ENCODE measurements at places on chromosomes 4 and X. TPM values are rescaled to one million over a fixed set of nuclear protein-coding genes. Genes with fewer than 3 reads are reported as not detected.

DNA sequence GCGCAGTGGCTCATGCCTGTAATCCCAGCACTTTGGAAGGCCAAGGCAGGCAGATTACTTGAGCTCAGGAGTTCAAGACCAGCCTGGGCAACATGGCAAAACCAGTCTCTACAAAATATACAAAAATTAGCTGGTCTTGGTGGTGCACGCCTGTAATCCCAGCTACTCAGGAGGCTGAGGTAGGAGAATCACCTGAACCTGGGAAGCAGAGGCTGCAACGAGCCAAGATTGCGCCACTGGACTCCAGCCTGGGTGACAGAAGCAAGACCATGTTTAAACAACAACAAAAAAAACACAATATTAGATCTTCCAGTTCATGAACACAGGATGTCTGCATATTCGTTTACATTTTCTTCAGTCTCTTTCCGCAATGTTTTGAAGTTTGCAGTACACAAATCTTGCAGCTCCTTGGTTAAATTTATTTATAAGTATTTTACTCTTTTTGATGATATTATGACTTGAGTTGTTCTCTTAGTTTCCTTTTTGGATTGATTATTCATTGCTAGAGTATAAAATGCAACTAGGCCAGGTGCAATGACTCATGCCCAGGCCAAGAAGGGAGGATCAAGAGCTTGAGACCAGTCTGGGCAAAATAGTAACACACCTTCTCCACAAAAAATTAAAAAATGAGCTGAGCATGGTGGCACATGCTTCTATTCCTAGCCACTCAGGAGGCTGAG, 30.4 kb upstream of the ABCG2 start:
- DNase-seq = no peak

DNA sequence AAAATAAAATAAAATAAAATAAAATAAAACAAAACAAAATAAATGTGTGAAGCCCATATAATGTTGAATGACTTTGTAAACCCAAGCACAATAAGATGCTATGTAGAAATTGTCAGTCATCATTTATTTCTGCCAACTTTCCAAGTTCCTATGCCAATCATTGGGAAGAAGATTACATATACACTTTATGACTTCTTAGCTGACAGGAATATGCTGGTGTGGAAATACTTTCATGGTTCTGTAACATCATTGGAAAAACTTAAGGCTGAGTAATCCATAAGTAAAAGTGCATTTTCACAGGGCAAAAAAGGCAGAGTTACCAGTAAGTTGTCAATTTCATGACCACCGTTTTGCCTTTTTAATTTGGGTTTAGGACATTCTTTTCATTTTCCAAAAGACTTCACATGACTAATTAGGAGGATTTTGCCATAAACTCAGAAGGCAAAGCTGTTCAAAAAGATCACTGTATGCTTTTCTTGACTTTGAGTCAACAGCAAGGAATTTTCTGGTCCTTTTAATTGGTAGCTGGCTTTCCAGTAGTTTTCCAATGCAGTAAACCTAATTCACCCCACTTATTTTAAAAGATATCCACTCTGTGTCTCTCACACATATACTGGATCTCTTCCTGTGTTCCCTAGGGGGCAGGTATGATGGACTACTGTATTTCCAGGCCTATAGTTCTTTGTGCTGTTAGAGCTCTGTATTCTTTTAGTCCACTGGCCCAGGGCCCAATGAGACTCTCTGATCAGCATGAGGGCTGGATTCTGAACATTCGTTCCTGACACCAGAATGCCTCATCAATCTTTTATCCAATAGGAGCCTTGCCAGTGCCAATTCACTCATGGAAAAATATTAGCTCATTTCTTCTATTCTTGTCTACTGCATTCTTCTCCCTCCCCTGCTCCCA, 26.2 kb upstream of the SCRG1 start:
- DNase-seq = no peak

GRCh38 chr4:7060346-7061150, 7.3 kb downstream of the GRPEL1 start:
- DNase-seq = no peak

GRCh38 chr4:2069986-2070385, 10.9 kb downstream of the NAT8L start:
- DNase-seq = no peak

- DNase-seq = peak; percentile 79
Observed at GRCh38 chr4:2281575-2282343, 19.9 kb upstream of the MXD4 start.

GRCh38 chr4:119647558-119647957, 19.0 kb upstream of the PDE5A start:
- no peak for DNase-seq

GRCh38 chr4:123739806-123740205, 343.2 kb downstream of the SPRY1 start:
- no peak for DNase-seq

DNA sequence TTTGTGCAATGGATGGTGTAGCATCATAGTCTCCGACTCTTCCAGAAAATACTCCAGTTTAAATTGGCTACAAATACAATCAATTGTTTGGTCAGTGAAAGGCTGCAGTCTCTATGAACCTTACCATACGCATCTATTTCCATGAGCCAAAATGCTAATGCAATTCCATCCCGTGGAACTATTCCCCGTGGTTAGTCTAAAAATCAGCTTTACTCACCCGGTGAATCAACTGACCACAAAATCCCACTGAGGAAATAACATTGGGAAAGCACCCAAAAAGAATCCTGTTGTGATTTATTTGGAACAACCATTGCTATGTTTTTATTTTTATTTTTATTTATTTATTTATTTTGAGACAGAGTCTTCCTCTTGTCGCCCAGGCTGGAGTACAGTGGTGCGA, 87.1 kb downstream of the DHX15 start:
- no peak for DNase-seq

GRCh38 chrX:119155416-119156035, 27.9 kb upstream of the KIAA1210 start:
- no peak for DNase-seq

- no peak for DNase-seq
Observed at GRCh38 chr4:159240687-159241086, 137.8 kb downstream of the RAPGEF2 start.

DNA sequence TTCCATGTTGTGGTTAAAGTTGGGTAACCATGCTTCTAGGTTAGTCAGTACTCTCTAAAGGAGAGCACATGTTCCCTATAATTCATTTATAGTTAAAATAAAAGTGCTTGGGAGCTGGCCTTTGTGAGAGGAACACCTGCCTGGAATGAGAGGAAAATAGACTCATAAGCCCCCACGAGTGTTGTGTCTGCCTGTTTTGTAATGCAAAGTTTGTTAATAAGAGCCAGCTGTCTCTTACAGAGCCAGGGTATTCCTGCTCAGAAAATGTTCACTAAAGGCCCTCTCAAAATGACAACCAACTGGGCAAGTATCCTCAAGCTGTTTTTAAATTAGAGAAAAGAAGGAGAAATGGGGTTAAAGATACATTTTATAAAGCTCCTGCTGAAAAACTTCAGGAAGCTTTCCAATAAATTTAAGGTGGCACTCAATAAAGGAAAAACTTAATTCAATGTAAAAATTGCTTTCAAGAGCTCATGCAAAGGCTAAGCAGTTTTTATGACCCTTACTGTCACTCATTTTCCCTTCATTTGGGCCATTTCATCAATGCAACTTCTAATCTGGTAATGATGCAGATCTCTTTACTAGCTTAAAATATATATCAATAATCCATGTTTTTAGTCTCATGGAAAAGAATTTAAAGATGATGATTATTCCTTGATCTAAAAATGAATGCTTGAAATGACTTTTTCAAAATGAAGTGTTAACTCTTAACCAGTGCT, 793.6 kb downstream of the STPG2 start:
- no peak for DNase-seq

GRCh38 chr4:16293210-16293838, 67.1 kb upstream of the TAPT1 start:
- no peak for DNase-seq

GRCh38 chr4:87006426-87006675, 71.5 kb downstream of the AFF1 start:
- no peak for DNase-seq

GRCh38 chrX:68897118-68897945, 68.5 kb downstream of the EFNB1 start:
- no peak for DNase-seq

GRCh38 chr4:139764182-139764581, 98.6 kb downstream of the MGST2 start:
- DNase-seq = no peak

GRCh38 chrX:106931831-106932491, 11.8 kb downstream of the CLDN2 start:
- DNase-seq = no peak

GRCh38 chrX:151996347-151996746, 21.9 kb upstream of the GABRE start:
- DNase-seq = no peak

DNA sequence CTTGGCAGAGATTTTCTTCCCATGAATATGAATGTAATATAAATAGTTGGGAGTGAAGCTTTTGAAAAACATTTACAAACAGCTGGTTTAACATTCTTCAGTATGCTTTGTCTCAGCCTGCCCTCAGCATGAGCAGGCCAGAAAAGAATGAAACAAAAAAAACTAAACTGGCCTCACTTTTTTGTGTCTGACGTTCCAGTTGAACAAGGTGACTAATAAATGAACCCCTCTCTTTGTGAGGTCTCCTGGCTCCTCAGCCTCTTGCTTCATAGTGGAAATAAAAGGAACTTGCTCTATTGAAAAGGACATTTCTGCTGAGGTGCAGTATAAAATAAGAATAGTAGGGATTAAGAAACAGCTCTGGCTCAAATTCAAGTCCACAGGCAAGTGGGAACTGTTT, 9.4 kb downstream of the CHST7 start:
- DNase-seq = no peak

DNA sequence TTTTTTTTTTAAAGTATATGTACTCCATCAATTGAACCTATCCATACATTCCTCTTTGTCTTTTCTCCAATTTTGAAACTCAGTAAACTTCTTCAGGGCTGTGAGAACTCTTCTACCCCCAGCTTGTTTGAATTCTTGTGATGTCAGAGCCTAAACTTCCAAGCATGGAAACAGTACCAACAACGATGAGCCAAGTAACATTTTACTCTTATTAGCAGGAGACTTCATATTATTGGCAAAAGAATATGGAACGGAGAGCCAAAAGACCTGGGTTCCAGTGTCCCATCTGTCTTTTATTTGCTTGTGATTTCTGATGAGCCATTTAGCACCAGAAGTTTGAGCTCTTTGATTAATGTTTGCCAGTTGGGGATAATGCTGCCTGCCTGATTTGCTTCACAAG, 5.3 kb downstream of the DIAPH2 start:
- DNase-seq = no peak

DNA sequence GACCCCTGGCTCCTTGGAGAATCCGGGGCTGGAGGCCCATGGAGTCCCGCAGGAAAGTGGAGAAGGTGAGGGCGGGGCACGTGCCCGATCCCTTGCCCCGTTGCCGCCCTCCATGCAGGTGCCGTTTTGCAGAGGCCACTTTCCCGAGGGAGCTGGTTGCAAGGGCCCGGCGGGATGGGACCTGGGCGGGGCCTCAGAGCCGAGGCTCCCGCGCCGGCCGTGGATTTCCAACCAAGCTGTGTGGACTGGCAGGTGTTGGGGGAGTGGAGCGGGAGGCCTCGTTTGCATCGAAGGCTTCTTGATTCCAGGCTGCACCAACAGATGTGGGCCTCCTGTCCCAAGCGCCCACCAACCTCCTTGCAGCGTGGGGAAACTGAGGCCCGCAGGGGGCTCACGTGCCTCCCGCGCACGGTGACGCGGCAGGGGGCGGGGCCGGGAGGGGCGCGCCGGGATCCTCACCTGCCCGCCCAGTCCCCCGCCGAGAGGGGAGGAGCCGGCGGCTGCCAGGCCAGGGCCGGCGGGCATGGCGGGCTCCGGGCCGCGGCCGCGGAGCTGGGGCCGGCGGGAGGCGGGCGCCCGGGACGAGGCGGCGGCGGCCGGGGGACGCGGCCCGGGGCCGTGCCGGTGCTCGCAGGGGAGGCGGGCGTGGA, 24.9 kb downstream of the SH3BP2 start:
- DNase-seq = no peak

DNA sequence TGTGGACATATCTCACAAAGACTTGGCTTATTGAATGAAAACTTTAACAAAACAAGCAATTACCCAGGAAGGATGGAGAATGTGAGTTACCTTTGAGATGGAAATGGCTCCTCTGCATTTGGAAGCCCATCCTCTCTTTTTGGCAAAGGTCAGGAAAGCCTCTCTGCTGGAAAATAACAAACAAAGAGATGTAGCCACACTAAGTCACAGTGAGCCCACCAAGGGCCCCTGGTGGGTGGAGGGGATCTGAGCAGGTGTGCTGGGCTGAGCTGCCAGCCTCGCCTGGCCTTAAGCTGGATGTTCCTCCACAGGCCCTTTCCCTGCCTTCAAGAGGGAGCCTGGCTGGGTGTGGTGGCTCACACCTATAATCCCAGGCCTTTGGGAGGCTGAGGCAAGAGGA, 269.2 kb downstream of the HNRNPD start:
- DNase-seq = no peak

GRCh38 chr4:98260047-98260578, 1.1 kb upstream of the RAP1GDS1 start:
- DNase-seq = peak; percentile 29

GRCh38 chr4:106497271-106497670, 128.7 kb upstream of the GIMD1 start:
- DNase-seq = no peak

DNA sequence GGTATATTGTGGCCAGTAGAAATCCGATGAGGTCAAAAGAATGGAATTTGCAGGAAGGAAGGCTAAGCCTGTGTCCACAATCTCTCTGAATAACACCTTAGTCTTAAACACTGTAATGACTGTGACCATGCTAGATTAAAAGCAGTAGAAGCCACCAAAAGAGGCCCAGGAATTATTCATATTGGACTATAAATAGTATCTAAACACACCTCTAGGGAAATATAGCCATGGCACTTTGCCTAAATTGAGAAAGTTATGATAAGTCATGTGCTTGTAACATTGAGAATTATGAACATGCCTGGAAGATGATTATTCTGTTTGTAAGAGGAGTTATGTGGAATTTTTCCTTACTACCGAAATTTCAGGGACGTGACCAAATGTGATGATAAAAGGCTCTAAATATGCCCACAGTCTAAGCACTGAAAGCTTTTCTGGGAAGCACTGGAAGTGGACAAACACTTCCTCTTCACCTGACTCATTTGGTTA, 298.5 kb downstream of the KCTD8 start:
- no peak for DNase-seq

The PAGE1 gene
- not detected for total RNA-seq

The MAGEA3 gene
- total RNA-seq = not detected

The CCKAR gene
- not detected for total RNA-seq

The USP9X gene
- 69.1 TPM for total RNA-seq

The TMPRSS11B gene
- not detected for total RNA-seq

The CAPN6 gene
- not detected for total RNA-seq

The FGF13 gene
- not detected for total RNA-seq

The HSD17B13 gene
- total RNA-seq = not detected

The VGLL1 gene
- total RNA-seq = not detected

The VEGFD gene
- total RNA-seq = not detected

The CD99 gene
- total RNA-seq = 275 TPM

The IRF2 gene
- 37.2 TPM for total RNA-seq

The TMEM255A gene
- 0.30 TPM for total RNA-seq

The GABRQ gene
- not detected for total RNA-seq

The HPGDS gene
- total RNA-seq = 0.37 TPM

The UGT2B10 gene
- total RNA-seq = not detected

All from T-helper 17 cell (primary cell).